Hippocampal formation (tissue), 2 donors: ENCODE measurements at places on chromosomes 2 and 18.
A peak's percentile ranks its signal among the peaks of the same experiment; 100 is the strongest.

GRCh38 chr2:151657667-151658076, 76.6 kb downstream of the NEB start:
- no peak for DNase-seq

GRCh38 chr18:76348267-76349066, 146.6 kb downstream of the ZNF516 start:
- DNase-seq: peak; percentile 47

DNA sequence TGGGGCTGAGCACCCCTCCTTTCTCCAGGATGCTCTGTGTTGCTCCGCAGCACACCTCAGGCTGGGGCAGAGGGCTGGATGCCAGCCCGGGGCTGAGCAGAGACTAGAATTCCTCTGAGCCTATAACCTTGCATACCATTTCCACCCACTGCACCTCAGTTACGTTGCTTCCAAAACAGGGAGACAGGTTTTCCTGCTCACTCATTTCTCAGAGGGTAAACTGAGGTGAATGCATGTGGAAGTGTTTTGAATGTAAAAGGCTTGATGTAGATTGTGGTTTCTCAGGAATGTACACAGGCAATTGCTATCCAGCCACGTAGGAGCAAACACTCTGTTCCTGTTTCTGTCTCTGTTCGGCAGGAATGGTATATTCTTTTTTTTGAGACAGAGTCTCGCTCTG, 45.3 kb downstream of the EDAR start:
- DNase-seq: no peak

- DNase-seq: no peak
These were observed 56.4 kb upstream of the SEMA4C start for GRCh38 chr2:96926236-96926635.

DNA sequence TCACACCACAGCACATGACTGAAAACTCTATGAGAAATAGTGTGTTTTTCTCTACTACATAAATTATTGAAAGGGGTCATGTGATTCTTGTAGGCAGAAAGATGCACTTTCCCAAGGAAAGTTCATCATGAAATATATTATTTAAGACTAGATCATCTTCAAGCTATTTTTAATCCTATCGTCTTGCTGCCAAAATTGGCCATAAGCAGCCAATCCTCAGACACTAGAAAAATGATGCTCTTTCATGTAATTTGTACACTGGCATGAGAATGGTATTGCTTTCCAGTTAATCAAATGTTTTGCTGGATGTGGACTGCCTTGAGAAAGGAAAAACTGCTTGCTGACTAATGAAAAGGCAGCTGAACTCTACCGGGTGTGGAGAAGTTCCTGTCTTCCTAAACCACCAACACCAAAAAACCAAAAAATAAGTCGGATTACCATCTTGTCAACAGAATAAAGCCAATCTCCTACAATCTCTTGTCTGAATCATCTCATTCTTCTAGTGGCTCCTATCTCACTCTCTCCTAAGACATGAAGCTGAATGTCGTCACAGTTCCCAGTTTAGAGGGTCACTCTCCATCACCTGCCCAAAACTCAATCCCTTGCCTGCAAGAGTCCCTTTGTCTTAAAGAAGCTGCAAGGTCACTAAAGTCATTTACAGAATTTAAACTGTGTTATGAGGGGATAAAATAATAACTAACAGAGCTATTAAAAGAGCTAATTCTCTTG, 5.3 kb downstream of the BCL2 start:
- no peak for DNase-seq

- DNase-seq: no peak
These were observed 266.4 kb downstream of the NAPG start for GRCh38 chr18:10792181-10792580.

DNA sequence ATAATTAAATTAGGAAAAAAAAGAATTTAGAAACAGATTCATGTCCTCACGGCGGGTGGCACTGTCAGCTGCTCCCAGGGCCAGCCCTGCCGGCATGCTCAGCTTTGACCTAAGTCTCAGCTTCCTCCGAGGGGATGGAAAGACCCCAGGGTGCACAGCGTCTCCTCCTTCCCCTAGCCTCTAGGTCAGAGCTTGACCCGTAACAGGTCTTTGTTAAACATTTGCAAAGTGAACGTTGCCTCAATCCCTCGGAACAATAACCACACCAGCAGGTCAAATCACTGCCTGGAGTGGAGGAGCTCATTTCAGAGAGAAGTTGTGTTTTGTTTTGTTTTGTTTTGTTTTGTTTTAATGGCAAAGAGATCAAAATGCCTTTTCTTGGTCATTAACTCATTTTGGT, 171.3 kb downstream of the TMEM18 start:
- DNase-seq: no peak

DNA sequence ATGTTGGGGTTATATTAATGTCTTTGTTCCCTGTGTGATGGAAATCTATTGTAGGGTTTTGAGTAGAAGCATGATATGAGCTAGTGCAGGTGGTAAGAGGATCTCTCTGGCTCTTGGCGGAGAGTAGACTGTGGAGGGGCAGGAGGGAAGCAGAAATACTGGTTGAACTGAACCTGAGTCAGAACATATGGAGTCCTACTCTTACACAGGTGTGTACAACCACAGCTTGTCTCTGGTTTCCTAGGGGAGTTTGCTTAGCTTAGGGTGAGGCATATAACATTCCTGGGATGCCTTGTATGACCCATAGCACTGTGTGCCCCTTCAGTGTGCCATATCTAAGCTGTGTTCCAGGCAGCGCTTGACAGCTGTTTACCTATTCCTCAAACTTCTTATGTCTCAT, 97.3 kb upstream of the GCFC2 start:
- DNase-seq: no peak

DNA sequence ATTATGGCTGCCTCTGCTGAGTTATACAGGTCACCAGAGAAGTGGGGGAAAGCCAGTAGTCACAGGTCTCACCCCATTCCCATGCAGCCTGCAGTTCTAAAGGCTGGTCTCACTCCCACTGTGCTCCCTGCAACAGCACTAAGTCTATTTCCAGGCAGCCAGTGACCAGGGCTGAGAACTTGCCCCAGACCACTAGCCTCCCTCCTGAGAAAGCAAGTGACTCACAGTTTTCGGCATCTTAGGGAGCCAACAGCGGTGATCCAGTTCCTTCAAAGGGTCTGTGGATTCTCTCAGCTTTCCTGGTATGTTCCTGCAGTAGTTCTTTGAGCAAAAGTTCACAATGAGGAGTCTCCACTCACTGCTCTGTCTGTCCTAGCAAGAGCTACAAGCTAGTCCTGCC, 329.6 kb upstream of the MAP2 start:
- no peak for DNase-seq

DNA sequence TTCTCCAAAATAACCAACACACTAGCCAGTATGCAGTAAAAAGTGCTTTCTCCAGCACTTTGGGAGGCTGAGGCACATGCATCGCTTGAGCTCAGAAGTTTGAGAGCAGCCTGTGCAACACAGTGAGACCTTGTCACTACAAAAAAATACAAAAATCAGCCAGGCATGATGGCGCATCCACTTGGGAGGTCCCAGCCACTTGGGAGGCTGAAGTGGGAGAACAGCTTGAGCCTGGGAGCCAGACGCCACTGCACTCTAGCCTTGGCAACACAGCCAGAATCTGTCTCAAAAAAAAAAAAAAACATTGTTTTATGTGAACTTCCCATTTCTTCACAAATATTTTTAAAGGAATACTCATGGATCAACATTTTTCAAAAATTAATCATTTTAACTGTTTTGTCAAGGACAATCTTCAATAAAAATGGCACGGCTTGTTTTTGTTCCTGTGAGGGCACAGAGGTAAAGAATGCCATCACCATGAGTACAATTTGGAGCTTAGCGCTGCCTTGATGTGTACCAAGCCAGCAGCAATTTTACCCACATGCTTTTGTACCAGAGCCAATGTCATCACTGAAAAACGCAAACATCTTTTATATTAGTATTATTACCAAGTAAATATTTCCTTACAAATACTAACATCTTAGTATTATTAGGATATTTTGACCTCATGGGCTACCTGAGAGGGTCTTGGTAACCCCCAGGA, 26.7 kb downstream of the RAB1A start:
- DNase-seq: no peak

DNA sequence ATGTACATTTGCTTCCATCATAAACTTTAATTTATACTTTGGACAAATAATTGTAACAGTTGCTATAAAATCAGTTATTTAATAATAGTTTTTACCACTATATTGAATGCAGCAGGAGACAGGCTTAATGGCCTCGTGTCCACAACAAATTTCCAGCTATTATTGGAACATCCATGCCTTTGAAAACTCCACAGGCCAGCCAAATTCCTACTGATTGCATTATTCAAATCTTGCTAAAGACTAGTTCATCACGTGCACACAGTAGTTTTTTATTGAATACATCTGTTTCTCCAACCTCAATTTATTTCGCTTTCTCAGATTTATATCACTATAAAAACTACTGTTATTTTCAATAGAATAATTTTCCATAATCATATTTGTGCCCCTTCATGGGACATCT, 18.4 kb upstream of the PTPRM start:
- no peak for DNase-seq

GRCh38 chr18:7072593-7072992, 45.0 kb downstream of the LAMA1 start:
- DNase-seq: no peak

DNA sequence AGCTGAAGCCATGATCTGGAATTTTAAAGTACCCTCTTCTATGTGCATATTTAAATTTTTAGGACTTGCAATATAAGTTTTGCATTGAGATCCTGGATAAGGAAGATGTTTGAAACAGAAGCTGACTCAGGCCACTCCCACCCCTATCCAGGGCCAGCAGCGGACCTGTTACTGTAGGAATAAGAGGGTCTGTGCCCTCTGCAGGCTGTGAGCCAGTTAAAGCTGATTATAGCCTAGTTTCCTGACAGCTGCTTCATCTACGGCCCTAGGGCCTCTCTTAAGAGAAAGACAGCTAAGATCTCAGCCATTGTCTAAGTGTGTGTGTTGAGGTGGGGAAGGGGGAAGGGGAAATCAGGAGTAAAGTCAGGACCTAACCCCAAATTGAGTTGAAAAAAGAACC, 234.0 kb downstream of the HAUS1 start:
- no peak for DNase-seq

GRCh38 chr2:200469708-200470211, 40.1 kb downstream of the KCTD18 start:
- no peak for DNase-seq

GRCh38 chr2:62215306-62216064, 19.6 kb downstream of the B3GNT2 start:
- no peak for DNase-seq

GRCh38 chr2:12120281-12121150, 374.1 kb downstream of the LPIN1 start:
- no peak for DNase-seq

GRCh38 chr18:76420898-76421684, 74.0 kb downstream of the ZNF516 start:
- DNase-seq: no peak

GRCh38 chr2:232884549-232885263, 14.6 kb downstream of the SNORC start:
- no peak for DNase-seq
